ENCODE measurements at places on chromosomes 1 and 21.

GRCh38 chr1:65741993-65742392 is 50.7 kb upstream of the PDE4B start:
- no peak for DNase-seq

DNA sequence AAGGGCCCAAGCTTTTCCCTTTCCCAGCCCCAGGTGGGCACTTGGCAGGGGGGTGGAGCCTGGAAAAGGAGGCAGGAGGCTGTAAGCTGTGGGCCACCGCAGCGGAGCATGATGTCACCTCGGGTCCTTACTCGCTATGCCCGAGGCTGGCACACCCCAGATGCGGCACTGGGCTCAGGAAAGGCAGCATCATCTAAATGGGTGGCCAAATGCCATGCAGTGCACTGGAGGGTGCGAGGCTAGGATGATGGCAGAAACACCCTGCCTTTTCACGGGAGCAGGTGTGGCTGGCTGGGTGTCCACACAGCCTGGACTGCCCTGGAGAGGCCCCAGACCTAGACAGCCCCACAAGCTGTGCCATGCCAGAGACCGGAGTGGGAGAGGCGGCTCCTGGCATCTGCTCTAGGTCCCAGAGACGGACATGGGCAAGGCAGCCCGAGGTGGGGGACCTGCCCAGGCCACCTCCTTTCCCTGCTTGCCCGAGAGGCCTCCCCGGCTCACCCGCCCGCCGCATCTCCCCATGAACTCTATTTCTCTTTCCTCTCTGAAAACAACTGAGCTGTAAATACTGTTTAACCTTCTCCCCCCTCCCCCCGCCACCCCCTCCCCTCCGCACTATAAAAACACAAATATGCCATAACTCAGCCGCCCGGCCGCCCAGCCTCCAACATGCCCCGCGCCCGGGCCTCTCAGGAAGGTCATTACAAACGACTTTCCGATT is 124.7 kb downstream of the CASZ1 start:
- DNase-seq: no peak

GRCh38 chr1:48582408-48582807 is 110.4 kb upstream of the SPATA6 start:
- no peak for DNase-seq

GRCh38 chr1:119139857-119140176 is 636 bp downstream of the WARS2 start:
- DNase-seq: no peak

DNA sequence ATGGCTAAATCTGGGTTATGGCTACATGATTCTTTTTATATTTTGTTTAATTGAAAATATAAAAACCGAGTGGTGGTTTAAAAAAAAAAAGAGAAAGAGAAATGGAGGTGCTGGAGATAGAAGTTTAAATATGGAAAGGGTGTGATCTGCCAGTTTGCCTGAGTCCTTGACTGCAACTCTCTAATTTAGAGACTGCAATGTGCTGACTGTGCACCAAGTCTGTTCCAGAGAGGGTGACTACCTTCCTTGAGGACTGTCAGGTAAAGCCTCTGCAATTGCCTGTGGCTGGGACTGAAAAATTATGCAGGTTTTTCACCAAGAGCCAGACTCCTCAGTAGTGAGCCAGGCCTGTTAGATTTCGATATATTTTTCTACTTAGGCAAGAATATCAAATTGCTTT is 1326.3 kb downstream of the BRINP3 start:
- DNase-seq: no peak
